ENCODE measurements at places on chromosomes 5 and 9.

- no peak for DNase-seq
Measured at GRCh38 chr9:137044037-137044436, 1.9 kb downstream of the NPDC1 start.

- no peak for DNase-seq
Measured at GRCh38 chr9:20237686-20238085, 384.6 kb downstream of the MLLT3 start.

- no peak for DNase-seq
Measured at GRCh38 chr5:54673523-54674225, 156.1 kb downstream of the SNX18 start.

DNA sequence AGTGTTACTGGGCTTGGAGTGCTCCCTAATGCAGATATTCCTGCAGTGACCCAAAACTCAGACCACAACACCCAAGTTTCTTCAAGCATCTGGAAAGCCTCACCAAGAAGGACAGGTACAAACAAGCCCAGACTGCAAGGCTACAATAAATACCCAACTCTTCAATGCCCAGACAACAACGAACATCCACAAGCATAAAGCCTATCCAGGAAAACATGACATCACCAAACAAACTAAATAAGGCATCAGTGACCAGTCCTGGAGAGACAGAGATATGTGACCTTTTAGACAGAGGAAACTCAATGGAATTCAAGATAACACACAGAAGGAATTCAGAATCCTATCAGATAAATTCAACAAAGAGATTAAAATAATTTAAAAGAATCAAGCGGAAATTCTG is 605.6 kb downstream of the PDE4D start:
- DNase-seq, result no peak

- DNase-seq, result no peak
Measured at GRCh38 chr9:84808416-84808815, 138.9 kb downstream of the NTRK2 start.

DNA sequence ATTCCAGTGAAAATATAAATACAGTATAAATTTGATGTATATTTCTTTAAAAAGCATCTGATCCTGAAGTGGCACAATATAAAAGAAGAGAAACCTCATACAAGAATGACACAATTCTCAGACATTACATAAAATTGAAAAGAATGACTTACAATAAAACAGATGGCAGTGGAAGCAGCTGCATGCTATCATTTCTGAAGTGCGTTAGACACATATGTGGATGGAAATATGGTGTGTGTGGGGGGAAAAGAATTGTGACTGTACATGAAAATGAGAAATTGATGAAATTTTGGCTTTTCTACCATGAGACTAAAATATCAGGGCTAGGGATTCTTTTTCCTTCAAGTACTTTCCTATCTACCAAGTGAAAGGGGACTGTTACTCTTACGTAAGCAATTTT is 45.9 kb upstream of the CDH18 start:
- DNase-seq, result no peak

GRCh38 chr5:17670353-17670752 is 36.1 kb downstream of the TAF11L14 start:
- DNase-seq, result no peak

GRCh38 chr9:2764353-2764752 is 47.0 kb downstream of the KCNV2 start:
- DNase-seq, result no peak

- DNase-seq, result peak; percentile 64
Measured at GRCh38 chr5:149128023-149128875, 13.0 kb upstream of the ABLIM3 start.

GRCh38 chr9:137429974-137430722 is 7.0 kb downstream of the NOXA1 start:
- DNase-seq, result no peak

DNA sequence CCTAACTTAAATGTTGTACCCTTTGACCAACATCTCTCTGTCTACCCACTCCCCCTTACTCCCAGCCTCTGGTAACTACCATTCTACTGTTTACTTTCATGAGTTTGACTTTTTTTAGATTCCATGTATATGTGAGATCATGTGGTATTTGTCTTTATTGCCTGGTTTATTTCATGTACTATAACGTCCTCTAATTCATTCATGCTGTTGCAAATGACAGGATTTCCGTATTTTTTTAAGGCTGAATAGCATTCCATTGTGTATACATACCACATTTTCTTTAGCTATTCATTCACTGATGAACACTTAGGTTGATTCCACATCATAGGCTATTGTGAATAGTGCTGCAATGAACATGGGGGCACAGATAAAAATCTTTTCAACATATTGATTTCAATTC is 11.8 kb upstream of the NDUFB6 start:
- no peak for DNase-seq

DNA sequence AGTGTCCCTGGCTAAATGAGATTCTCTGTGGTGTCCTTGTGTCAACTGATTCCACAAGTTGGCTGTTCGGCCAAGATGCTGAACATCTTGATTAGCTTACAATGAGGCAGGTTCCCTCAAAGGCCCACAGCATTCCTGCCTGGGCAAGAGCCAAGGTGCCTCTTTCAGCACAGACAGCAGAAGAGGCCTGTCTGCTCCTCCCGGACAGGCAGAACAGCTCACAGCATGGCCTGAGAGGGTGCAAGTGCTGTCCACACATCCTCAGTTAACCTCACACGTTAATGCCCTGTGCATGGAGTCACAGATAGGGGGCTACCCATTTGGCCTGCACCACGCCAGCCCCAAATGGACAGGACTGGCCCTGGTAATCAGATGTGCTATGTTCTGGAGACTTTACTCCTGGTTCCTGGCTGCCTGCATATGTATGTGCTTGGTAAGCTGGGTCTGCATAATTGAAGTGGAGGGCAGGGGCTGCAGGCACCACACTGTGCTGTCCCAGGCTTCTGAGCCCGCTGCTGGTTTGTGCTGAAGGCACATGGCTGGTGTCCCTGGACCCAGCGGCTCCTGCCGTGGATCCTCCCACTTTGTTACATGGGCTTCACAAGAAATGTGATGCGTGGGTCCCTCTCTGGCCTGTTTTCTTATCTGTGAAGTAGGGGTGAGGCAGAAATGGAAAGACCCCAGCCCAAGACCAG is 8.9 kb downstream of the CSF2 start:
- no peak for DNase-seq

DNA sequence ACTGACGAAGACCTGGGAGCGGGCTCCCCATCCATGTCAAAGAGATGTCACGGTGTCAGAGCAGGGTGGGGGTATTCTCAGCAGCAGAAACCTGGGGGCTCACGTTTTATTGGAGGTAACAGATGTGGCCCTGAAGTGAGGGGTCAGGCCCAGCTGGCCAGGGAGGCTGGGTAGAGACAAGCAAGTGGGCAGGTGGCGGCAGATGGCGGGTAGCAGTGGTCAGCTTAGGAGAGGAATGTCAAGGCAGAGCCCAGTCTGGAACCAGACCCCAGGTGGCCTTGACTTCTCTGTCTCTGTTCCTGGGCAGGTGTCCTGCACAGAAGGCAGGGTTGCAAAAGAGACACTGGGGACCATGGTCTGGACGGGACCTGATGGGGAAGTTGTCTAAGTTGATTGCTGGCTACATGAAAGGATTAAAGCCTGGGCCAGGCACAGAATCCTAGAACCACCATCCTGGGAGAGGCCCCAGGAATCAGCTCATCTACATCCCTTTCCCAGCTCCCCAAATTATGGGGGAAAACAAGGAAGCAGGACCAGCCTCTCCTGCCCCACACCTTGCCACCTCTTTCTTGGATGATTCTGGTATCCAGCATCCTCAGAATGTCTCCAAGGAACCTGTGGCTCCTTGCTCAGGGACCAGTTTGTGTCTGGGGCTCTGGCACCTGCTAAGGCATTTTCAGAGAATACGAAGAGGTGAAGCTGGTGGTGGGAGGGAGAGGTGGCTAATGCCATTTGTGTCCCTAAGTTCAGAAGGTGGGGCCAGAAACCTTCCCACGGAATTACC is 72.5 kb downstream of the AMBP start:
- DNase-seq, result no peak

DNA sequence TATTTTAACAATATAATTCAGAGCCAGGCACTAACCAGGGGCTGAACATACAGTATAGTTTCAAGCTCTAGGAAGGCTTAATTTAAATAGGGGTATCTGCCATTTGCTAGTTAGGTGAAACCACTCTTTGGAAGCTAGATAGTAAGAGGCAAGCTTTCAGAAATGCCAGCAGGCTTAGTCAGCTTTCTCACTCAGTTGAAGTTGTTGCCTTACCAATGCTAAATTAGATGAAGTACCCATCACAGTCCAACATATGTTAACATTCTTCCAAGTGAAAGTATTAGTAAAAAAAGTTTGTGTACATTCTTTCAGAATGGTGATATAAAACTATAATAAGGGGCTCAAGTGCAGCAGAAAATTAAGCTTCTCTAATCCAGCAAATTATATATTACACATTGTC is 215.0 kb downstream of the CNTLN start:
- DNase-seq, result no peak

DNA sequence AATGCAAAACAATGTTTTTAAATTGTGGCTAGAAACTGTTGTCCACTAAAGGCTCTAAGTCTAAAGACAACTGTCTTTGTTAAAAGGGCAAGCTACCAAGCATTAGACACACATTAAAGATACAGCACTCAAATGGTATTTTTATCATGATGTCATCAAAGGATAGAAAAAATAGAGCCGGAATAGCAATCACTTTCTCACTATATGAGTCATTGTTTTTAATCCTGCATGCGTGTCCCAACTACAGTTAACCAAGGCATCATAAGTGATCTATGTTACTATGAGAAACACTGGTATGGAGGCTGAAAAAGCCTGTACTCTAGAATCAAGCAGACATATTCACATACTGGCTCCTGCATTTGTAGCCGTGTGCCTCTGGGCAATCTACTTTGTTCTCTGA is 1.9 kb upstream of the PJA2 start:
- peak; percentile 80 for DNase-seq

DNA sequence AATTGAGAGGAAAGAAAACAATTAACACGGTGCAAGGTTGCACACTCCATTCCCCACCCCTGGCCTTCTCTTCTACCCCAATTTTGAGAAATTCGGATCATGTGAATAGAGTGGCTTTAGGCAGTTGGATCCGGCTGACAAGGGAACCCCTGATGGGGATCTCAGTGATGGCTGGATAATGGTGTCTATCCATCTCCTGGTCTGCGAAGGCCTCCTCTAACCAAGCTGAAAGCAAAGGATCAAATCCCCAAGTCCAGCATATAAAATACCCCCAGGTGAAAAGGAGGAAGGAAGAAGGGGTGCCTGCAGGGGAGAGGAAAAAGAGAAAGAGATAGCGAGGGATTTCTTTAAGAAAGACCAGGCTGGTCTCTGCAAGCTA is 16.0 kb downstream of the NR2F1 start:
- DNase-seq, result no peak

- DNase-seq, result no peak
Measured at GRCh38 chr5:13613621-13614020, 330.9 kb downstream of the DNAH5 start.

- no peak for DNase-seq
Measured at GRCh38 chr5:11909471-11909870, 5.2 kb upstream of the CTNND2 start.

- DNase-seq, result no peak
Measured at GRCh38 chr9:3419893-3420292, 105.9 kb downstream of the RFX3 start.

DNA sequence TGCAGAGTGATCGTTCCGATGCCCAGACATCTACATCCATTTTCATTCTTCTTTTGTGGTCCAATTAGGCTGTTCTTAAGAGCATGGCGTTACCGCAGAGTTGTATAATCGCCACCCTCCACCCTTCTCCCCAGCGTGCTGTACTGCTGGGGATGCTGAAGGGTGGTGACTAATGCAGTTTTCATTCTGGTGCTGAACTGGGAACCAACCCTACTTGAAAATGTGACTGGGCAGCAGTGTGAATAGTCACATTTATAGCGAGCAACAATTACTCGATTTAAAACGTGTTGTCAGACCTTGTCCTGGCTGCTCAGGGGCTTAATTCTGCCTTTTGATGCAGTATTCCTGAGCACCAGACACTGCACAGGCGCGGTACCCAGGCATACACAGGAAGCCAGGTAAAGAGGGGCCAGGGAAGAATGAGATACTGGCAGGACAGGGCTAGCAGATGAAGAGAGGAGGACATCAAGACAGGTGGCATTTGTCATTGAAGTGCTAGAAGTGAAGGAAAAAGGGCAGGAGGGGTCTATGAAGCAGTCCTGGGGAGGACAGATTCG is 719 bp upstream of the ISCA1 start:
- DNase-seq, result peak; percentile 79

GRCh38 chr9:94829380-94830070 is 103.0 kb downstream of the AOPEP start:
- DNase-seq, result no peak

- no peak for DNase-seq
Measured at GRCh38 chr5:112975721-112976431, 722 bp upstream of the DCP2 start.

- no peak for DNase-seq
Measured at GRCh38 chr5:11048760-11049159, 287.7 kb upstream of the DAP start.

- DNase-seq, result no peak
Measured at GRCh38 chr9:1173211-1173610, 123.1 kb downstream of the DMRT2 start.

DNA sequence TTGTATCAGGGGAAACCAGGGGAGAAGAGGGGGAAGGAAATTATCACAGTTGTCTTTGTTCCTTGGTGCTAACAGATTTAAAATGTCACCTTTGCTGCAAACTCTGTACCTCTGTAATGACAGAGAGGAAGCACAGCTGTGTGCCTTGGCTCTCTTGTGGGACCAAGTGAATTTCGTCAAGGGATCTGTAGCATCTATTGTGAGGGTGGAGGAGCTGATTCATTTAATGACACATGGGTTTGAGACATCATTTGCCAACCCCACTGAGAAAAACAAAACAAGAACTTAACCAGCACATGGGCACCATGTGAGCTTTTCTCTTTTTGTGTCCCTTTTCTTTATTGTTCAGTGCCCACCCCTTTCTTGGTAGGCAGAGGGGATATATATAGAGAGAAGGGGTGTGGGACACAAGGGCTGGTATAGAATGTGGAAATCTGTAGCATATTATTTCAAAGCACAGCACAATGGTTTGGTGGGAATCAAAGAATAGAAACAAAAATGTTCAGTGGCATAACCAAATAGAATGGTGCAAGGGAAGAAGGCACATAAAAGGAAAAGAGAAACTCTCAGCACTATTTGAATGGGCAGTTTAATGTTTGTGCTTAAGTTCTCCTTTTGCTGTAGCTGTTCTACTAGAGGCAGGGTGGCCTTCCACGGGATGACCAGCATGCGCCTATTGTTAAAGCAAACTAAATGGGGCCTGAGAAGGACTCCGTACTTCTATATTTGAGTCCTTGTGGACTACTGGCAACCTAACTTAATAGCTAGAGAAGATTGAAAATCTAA is 63.3 kb downstream of the LIX1 start:
- DNase-seq, result no peak

Data from PC-9 (cell line).